HS-27A (cell line): ENCODE measurements at places on chromosomes 7 and 10.

DNA sequence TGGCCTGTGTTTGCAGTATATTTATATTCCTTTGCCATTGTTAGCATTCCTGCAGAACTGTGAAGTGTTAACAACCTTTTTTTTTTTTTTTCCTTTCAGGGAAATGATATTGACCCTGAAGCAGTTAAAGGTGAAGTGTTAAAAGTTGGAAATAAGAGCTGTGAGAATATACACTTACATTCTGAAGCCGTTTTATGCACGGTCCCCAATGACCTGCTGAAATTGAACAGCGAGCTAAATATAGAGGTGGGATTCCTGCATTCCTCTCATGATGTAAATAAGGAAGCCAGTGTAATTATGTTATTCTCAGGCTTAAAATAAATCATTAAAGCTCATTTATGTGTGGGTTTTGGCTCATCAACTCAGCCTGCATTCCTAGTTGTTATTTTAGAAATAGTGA, 92.8 kb upstream of the CAPZA2 start:
- no peak for DNase-seq

DNA sequence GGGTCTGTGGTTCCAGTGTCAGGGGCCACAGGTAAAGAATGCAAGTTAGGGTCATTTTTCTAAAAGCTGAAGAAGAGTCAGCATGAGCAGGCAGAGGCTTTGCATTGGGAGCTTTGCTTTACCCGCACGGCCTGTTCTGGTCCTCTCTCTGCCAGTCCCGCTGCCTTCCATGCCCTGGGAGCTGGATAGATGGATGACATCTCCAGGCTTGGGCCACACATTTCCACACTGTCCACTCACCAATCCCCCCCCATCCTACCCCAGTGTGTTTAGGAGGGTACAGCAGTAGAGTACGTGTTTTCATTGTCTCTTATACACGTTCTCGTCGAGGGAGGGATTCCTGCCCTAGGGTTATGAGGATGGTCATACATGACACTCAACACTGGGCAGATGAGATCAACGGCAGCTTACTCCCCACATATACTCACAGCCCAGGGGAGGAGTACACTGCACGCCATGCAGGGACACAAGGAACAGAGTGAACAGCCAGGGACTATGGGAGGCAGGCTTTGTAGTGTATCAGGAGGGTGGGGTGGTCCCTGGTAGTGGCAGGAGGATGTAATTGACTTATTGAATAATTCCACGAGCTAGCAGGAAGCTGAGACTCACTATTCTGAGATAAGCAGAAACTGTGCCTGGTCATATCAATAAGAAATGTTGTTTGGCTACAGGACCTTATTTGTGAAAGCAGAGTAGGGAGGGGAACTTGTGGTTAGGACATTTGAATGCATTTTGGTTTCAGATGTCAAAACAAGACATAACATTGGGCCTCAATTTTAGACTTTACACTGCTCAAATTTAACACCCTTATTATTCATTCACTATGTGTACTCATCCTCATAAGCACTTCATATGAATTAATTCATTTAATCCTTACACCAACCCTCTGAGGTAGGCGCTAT, 36.6 kb downstream of the PLPP4 start:
- no peak for DNase-seq

- DNase-seq: no peak
Measured at GRCh38 chr10:60681103-60681502, 97.2 kb upstream of the CDK1 start.

DNA sequence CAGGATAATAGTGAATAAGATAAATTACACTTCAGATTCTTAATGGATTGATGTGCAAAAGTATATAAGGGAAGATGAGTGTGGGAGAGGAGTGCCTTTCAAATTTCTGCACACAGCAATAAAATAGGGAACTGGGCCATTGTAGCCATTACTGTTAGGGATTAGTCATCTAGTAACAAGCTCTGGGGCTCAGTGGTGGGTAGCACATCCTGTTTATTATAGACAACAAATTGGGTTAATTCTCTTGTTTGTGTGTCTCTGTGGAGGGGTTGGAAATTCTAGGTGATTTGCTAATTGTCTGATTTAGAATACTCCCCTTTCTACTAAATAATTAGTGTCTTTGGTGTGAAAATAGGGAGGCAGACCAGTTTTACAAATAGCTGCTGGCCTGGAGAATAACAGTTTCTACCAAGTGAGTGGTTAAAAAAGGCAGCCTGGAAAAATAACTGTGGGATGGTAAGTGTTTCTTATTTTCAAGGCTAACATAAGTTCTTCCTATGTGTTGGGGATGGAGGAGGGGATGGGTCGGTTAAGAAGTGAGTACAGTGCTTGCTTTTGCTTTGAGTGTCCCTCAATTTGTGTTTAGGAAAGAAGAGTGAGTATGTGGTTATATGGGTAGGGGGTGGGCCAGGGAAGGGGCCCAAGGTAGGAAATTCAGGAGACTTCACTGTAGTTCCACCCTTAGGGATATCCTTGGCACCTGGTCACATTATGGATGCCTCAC, 43.3 kb upstream of the TMEM248 start:
- no peak for DNase-seq

DNA sequence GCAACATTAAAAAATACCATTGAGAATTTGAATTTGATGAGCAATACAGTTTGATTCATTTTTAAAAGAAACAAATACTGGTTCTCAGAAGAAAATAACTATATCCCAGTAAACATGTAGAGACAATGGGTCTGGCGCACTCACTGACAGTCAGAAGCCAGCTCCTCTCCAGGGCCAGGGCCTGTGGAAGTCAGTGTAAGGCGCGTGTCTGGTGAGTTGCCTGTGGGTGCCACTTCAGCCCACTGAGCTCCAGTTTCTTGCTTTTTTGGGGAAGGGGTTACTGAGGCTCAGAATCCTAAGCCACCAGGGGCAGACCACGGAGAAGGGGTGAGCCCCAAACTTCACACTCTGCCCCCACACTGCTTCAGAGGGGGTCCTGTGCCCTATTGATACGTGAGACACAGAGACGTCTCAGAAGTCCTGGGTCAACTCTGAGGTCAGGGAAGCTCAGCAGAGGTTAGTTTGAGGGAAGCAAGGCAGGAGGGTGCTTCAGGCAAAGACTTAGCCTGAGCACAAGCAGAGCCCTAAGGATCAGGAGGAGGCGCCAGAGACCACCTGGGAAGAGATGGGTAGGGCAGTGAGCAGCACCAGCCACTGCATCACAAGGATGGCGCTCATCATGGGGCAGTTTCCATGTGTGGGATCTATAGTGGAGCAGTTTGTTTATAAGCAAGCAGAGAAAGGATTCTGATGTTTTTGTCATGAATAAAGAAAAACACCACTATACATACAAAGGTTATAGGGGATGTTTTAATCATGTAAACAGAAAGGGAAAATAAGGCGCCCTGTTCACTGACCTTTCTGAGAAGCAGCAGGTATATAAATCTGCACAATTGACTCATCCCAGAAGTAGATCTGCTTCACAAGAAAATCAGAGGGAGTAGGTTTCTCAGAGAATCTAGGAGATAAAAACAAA, 95.7 kb downstream of the PKD1L1 start:
- DNase-seq: no peak

DNA sequence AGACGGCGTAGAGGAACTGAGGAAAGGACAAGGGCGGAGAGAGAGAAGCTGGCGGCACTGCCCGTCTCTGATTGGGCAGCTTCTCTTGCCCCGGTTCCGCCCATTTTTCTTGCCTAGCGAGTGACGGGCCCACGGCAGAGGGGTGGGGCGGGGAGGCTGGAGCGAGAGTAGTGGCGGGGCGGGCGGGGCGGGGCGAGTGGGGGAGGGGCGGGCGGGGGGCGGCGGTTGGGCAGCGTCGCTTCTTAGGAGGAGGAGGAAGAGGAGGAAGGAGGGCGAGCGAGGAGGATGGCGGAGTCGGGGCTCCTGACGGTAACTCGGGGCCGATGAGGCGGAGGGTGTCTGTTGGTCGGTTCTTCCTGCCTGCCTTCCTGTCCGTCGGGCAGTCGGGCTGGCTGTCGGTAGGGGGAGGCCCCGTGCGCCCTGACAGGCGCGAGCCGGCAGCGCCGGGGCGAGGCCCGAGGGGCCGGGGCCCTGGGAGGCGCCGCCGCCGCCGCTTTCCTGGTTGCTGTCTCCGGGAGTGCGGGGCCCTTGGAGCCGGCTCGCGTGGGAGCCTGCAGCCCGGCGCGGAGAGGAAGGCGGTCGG, at the start of gene SHOC2:
SHOC2 (plus strand) TSS at position 256 of the 583 bp plus-strand sequence. CDS start 44,755 bp downstream, outside the sequence.
- DNase-seq: no peak

- DNase-seq: peak; percentile 4
Measured at GRCh38 chr10:73744664-73744975, 448 bp downstream of the SEC24C start.

DNA sequence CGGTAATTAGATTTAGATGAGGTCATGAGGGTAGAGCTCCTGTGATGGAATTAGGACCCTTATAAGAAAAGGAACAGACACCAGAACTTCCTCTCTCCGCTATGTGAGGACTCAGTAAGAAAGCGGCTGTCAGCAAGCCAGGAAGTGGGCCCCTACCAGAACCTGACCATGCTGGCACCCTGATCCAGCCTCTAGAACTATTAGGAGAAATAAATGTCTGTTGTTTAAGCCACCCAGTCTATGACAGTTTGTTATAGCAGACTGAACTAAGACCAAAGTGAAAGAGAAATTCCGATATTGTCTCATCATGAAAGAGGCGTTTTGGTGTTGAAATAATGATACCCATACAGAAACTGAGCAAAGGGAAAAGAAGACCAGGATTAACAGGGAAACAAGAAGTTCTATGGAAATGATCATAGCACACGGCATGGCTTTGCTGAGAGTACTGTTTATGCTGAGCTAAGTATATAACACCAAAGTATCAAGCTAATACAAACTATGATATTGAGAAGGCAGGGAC, 9.2 kb downstream of the CLEC2L start:
- no peak for DNase-seq

DNA sequence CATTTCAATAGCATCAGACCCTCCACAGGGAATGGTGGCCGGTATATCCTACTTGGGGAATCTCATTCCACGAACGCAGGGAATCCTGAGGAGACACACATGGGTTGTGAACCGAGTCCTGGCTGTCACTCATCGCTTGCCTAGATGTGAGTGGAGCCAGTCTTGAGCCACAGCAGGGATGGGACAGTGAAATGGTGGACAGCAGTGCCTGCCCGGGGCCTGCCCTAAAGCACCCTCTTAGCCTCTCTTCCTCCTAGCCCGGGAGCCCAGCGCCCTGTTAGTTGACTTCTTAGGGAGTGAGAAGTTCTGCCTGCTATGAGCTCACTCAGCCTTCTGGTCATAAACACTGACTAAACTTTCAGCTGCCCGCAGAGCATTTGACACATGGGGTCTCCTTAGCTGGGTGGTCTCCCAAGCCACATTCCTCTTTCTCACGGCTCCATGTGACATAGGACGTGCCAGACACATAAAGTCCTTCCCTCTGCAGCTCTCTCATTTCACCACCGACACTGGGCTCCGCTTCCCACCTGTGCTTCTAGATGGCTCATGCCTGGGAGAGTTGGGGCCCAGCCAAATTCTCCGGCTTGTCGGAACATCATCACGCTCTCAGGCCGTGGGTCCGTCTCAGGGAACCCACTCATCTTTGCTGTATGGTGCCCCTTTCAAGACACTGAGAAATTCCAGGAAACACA, 60.9 kb downstream of the TCERG1L start:
- DNase-seq: no peak

DNA sequence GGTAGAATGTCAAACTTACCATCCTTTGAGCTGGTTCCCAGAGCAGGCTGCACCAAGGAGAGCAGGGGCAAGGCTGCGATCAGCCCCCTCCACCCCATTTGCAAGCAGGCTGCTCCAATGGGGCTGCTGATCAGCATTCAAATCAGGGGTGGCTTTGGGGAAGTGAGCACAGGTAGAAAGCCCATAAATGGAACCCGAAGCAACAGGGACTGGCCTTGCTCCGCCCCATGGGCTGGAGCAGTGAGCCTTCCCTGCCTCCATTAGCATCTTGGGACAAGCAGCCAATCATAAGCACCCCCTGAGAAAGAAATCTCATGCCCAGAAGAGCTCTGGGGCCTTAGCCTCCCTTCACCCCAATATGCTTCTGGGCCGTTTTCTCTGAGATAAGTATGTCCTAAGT, 4.0 kb upstream of the PKD1L1 start:
- DNase-seq: no peak

DNA sequence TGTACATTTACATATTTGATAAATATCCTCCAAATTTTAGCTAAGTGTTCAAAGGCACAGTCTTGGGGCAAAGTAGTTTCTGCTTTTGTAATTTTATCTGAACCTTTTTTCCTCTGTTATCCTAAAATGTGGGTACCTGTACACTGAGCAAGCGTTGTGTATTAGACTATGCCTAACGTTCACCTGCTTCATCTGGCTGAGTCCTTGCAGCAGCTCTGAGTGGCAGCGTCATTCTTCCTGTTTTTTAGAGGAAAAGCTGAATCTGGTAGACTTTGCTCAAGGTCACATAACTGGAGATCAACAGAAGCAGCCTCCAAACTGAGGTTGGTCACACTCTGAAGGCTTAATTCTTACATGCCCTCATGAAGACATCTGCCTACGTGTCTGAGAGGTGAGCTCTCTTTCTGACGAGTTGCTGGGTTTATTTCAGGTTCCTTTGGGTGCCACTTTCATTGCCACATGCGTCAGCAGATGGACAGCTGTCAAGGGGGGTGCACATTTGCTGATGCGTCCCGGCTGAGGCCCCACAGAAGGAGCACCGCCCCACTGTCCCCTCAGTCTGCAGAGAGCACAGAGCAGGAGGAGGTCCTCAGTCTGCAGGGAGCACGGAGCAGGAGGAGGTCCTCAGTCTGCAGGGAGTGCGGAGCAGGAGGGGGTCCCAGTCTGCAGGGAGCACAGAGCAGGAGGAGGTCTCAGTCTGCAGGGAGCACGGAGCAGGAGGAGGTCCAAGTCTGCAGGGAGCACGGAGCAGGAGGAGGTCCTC, 406.5 kb upstream of the SHH start:
- no peak for DNase-seq

DNA sequence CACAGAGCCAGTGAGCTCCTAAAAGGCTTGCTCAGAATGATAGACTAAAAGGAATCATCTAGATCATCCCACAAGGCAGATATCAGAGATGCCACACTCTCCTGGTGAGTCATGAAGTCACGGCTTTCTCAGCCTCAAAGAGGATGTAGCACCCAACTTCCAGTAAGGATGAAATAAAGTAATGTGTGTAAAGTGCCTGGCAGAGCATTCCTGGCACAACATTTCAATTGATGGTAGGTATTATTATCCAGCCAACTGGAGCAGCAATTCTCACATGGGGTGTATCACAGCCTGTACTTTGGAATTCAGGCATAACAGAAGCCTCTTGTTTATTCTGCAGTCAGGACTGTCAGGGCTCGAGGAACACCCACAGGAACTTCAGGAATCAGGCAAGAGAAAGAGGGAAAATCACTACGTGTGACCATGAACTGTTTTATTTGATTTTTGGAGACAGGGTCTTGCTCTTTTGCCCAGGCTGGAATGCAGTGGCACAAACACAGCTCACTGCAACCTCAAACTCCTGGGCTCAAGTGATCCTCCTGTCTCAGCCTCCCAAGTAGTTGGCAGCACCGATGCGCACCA, 5.3 kb upstream of the NAT16 start:
- no peak for DNase-seq

- no peak for DNase-seq
Measured at GRCh38 chr7:140769852-140770251, 73.3 kb downstream of the NDUFB2 start.

- DNase-seq: no peak
Measured at GRCh38 chr7:70630440-70630817, 501.5 kb upstream of the GALNT17 start.
